Mononuclear cell (primary cell): ENCODE measurements at places on chromosomes 13 and 19. TPM values are rescaled to one million over a fixed set of nuclear protein-coding genes. Genes with fewer than 3 reads are reported as not detected.

The VSTM1 gene
- total RNA-seq = 12.4 TPM

The NKG7 gene
- total RNA-seq = 119 TPM

The SIGLEC10 gene
- total RNA-seq = 12.0 TPM

The ATP4A gene
- not detected for total RNA-seq

The ZNF582 gene
- total RNA-seq = 1.4 TPM
